ENCODE measurements at places on chromosomes 6 and 20. TPM values are rescaled to one million over a fixed set of nuclear protein-coding genes. Genes with fewer than 3 reads are reported as not detected.

DNA sequence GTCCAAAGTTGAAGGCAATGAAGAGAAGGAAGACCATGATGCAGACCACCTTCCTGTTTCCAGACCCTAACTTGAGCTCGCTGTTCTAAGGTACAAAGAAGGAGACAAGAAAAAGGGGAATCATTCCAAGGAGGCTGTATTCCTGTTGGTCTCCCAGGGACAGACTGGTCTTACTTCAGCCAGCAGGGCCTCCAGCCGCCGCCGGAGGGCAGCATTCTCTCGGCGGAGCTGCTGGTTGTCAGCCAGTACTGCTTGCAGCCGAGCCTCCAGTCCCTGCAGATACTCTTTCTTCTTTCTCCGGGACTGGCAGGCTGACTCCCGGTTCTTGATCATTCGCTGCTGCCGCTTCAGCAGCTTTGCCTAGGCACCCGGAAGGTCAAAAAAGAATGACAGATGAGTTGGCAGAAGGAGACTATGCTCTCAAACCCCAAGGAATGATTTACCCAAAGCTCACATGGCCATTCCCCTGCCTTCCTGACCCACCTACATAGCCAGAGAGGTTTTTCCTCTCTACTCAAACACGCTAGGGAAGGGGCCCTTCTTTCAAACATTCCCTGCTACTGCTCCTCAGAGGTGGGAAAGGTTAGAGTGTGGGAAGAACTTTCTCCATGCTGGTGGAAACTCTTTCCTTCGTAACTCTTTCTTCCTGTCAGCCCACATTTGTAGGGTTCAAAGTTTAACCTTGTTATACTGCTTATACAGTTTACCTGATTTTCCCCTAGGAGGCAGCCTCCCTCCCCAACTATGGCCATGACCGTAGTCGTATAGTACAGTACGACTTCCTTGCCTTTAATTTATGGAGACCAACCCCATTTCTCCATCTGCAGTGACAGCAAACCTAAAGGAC is 9.0 kb downstream of the ATF6B start:
- peaks cover 28% of the 10 kb centered on the region for H3K36me3 ChIP-seq
- peak; percentile 34 for DNase-seq
- H3K27me3 ChIP-seq: no peaks in the 10 kb centered on the region
- H3K27ac ChIP-seq: peak overlapping the region; percentile 62
- H3K4me3 ChIP-seq: no peak overlapping the region
- peaks cover 37% of the 10 kb centered on the region for H3K4me1 ChIP-seq

- DNase-seq: no peak
- H3K27me3 ChIP-seq: no peaks in the 10 kb centered on the region
- H3K27ac ChIP-seq: no peak overlapping the region
- H3K4me1 ChIP-seq: no peaks in the 10 kb centered on the region
Observed at GRCh38 chr20:54339093-54339492, 131.2 kb downstream of the PFDN4 start.

GRCh38 chr20:21147593-21147992 is 21.7 kb downstream of the KIZ start:
- no peaks in the 10 kb centered on the region for H3K27me3 ChIP-seq
- H3K4me1 ChIP-seq: no peaks in the 10 kb centered on the region
- no peak overlapping the region for H3K4me3 ChIP-seq
- peaks cover 13% of the 10 kb centered on the region for H3K36me3 ChIP-seq
- no peak for DNase-seq

Gene FAM83B
- total RNA-seq: 88.9 TPM

GRCh38 chr6:43383021-43383667 is 13.7 kb upstream of the ZNF318 start:
- H3K36me3 ChIP-seq: no peaks in the 10 kb centered on the region
- H3K4me3 ChIP-seq: no peak overlapping the region

Gene ARMC12
- 1.5 TPM for total RNA-seq

DNA sequence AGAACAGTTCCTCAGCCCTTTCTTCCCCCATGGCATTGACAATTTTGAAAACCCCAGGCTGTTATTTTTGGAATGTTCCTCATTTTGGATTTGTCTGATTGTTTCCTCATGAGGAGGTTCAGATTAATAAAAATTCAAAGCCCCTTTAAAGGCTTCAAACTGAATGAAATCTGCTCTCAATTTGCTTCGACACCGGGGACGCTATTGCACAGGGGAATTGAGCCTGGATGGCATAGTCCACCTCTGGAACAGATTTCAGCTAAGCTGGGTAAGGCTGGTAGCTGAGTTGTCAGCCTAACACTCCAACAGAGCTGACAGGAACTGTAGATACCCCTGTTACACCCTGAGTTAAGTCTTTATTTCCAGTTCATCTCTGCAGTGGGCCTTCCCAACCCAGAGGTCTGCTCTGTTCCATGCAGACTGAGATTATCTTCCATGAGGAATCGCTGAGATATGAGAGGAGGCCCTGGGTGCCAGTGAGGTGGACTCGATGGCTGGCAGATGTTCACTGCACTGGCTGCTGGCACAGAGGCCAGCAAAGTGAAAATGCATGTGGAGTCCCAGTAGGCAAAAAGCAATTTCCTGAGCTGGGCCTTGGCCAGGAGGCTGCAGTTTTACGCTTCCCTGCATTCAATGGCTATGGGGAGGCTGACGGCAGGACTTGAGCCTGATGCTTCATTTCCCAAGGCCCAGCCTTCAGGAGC is 73.3 kb upstream of the PAX1 start:
- no peaks in the 10 kb centered on the region for H3K36me3 ChIP-seq
- H3K4me3 ChIP-seq: no peak overlapping the region
- H3K27me3 ChIP-seq: no peaks in the 10 kb centered on the region
- DNase-seq: no peak
- no peaks in the 10 kb centered on the region for H3K4me1 ChIP-seq

DNA sequence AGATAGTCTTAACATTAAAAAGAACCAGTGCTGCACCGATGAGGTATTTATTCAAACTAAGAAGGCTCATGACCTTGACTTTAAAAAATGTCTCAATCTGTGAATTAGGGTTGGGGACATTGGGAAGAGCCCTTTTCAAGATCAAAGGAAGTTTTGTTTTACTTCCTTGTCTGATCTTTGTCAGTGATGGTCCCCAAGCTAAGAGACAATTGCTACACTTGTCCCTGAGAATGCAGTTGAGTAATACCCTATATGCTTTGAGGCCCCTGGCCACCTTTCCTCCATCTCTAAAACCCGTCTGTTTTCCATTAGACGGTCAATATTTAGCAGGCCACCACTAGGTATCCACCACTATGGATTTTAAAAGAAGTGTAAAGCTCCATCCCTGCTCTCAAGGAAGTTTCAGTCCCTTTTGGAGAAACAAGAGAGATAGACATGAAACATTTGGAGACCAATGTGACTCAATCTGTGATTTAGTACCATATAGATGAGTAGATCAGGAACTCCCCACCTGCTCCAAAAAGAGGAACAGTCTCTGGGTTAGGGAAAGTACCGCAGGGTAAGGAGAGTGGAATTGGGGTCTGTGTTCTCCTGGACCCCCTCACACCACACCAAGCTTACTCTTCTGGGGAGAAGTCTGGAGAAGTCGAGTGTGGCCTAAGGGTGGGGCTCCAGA is 99.1 kb upstream of the ISM1 start:
- no peaks in the 10 kb centered on the region for H3K27me3 ChIP-seq
- H3K4me3 ChIP-seq: no peak overlapping the region
- no peaks in the 10 kb centered on the region for H3K36me3 ChIP-seq
- H3K27ac ChIP-seq: no peak overlapping the region

DNA sequence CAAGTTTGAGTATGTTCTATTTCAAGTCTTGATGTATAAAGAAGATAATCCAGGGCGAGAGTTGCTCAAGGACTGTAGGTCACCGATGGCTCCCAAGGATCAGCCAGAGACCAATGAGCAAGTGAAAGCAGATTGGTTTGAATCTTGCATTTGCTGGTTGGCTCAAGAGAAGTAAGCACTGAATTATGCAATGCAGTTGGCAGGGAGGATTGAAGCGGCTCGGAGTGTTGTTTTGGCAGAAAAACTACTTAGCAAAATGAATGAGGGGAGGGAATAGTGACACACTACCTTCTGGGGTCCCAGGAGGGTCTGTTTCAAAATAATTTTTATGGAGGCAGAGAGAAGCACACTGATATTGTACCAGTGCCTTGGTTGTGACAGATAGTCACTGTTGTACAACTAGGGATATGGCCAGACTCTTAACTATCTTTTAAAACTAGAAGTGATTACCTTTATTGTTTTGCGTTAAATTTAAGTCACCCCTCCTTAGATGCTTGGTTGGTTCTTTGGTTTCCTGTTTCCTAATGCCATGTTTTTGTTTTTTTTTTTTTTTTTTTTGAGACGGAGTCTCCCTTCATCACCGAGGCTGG is 15.7 kb downstream of the SASH1 start:
- H3K4me3 ChIP-seq: no peak overlapping the region
- H3K27ac ChIP-seq: peak overlapping the region; percentile 66
- no peaks in the 10 kb centered on the region for H3K27me3 ChIP-seq

GRCh38 chr20:3084986-3085360 is 449 bp upstream of the AVP start:
- H3K4me1 ChIP-seq: peaks cover 13% of the 10 kb centered on the region
- DNase-seq: no peak
- H3K27me3 ChIP-seq: no peaks in the 10 kb centered on the region
- no peak overlapping the region for H3K27ac ChIP-seq
- no peak overlapping the region for H3K4me3 ChIP-seq

Gene PLTP
- 129 TPM for total RNA-seq

DNA sequence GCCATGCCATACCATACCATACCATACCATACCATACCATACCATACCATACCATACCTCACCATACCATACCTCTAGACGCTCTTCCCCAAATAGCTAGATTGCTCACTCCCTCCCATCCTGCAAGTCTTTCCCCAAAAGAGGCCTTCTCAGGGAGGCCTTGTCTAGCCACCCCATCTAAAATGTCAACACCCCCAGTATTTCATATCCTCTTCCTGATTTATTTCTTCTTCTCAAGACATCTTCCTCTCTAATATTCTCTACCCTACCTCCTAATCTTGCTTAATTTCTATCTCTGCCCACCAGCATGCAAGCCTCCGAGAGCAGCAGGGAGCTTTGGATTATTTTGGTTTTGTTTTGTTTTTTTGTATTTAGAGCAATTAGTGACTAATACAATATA is 225.2 kb upstream of the RREB1 start:
- no peak overlapping the region for H3K4me3 ChIP-seq
- H3K4me1 ChIP-seq: peaks cover 81% of the 10 kb centered on the region
- H3K36me3 ChIP-seq: no peaks in the 10 kb centered on the region
- peak overlapping the region; percentile 87 for H3K27ac ChIP-seq

GRCh38 chr6:30258204-30258603 is 45.0 kb upstream of the TRIM26 start:
- H3K27ac ChIP-seq: no peak overlapping the region
- no peak for DNase-seq
- no peaks in the 10 kb centered on the region for H3K27me3 ChIP-seq
- no peak overlapping the region for H3K4me3 ChIP-seq

GRCh38 chr20:48364055-48364454 is 463.7 kb downstream of the PREX1 start:
- DNase-seq: no peak
- no peaks in the 10 kb centered on the region for H3K36me3 ChIP-seq
- H3K27ac ChIP-seq: no peak overlapping the region
- no peaks in the 10 kb centered on the region for H3K4me1 ChIP-seq
- H3K4me3 ChIP-seq: no peak overlapping the region

DNA sequence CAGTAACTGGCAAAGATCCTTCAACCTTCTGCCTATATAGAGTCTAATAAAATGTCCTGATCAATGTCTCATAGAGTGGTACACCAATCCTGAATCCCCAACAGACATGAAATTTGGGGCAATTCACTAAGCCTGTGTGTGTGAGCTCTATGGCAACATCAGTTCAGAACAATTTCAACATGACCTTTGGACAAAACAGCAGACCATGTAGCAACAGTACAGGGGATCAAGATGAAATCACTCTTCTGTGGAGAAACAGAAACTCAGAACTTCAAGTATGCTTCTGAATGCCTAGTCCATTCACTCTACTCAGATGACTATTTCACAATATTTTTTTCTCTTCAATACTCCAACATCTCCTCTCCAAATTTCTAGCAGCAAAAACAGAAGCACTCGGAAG is 49.1 kb upstream of the OPRM1 start:
- H3K27me3 ChIP-seq: no peaks in the 10 kb centered on the region
- DNase-seq: no peak
- H3K4me1 ChIP-seq: no peaks in the 10 kb centered on the region
- no peak overlapping the region for H3K27ac ChIP-seq
- no peak overlapping the region for H3K4me3 ChIP-seq
